ENCODE measurements at places on chromosomes 1 and 21. TPM values are rescaled to one million over a fixed set of nuclear protein-coding genes. Genes with fewer than 3 reads are reported as not detected.

The A3GALT2 gene
- not detected for total RNA-seq

The SH2D1B gene
- total RNA-seq: 0.07 TPM

The FCRL2 gene
- total RNA-seq: not detected

The CATSPERE gene
- under 0.01 TPM for total RNA-seq

The LHX8 gene
- not detected for total RNA-seq

The KCNC4 gene
- 4.2 TPM for total RNA-seq

The RHEX gene
- 0.29 TPM for total RNA-seq

GRCh38 chr1:232793944-232794343 lies 11.3 kb upstream of the MAP10 start:
- peak; percentile 40 for DNase-seq

GRCh38 chr1:3790500-3790923 lies 5.8 kb downstream of the LRRC47 start:
- DNase-seq: no peak

DNA sequence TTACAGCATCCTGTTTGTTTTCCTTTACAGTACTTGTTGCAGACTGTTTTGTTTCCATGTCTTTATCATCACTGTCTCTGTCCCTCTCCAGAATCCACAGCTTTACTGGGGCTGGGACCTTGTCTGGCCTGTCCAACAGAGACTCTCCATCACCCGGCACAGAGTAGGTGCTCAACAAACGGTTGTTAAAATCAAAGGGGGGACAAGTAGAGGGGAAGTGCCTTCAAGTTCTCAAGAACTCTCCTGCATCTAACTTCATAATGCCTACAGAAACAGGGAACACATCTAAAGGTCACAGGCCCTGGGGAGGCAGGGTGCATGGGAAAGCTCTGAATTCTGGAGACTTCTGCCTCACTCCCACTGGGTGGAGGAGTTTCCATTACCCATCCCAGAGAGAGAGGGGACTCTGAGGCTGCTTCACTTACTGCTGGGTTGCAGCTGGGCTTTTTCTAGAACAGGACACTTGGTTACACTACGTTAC lies 2.3 kb upstream of the ECE1 start:
- no peak for DNase-seq

DNA sequence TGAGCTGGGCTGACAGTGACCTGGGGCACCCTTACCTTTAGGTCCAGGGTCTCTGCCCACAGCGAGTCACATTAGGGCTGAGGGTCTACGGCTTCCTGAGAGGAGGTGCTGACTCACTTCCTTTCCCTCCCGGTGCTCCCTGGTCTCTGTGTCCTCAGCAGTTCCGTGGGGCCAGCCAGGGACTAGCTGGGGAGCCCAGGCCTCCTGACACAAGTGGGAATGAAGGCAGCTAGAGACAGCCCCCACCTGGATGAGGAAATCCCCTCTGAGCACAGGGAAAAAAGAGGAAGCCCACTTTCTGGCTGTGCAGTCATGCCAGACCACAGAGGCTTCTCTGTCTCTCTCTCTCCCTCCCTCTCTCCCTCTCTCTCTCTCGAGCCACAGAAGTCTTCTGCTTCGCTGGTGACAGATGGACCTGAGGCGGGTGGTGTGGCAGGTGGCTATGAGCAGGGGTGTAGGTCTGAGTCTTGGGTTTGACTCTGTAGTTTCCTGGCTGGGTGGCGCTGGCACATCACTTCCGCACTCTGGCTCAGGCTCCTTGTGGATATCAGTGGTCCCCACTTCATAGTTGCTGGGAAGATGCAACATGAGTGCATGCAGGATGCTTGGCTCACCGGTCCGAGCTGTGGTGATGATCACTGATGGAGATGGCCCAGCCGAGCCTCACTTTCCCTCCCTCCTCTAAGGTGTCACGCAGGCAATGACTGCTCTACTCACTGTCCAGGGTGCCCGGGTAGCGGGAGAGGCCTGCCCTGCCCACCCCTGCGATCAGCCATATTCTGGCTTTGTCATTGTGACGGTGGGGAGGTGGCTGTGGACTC lies 3.5 kb downstream of the SLC66A1 start:
- no peak for DNase-seq

DNA sequence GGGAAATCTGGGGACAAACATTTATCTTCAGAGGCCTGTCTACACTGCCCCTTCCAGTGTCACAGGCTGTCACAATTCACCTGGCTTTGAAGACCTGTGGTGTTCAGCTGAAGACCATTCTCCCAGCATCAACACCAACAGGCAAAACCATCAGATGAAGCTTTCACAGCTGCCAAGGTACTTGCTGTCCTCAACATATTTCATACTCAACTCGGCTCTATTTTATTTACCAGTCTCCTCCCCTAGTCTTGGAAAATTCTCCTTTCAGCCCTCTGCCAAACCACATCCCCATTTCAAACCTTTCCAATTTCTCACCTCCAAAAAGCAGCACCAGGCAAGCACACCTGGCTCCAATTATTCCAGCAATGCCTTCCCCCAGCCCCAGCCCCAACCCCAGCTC lies 108.8 kb downstream of the TGFBR3 start:
- no peak for DNase-seq

DNA sequence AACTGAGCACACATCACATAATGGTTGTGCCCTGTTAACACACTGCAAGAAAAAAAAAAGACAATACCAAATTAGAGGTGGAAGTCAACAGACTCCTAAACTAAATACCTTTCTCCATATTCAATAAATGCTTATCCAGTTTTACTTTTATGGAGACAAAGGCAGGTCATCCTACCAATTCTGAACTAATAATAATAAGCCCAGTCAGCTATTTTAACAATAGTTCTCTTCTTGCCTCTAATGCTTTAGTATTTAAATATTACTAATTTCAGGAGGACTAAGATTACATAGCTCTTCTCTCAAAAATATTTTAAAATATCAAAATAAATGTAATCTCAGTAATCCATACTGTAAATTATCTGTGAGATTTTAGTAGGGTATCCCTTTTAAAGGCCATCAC lies 10.5 kb downstream of the COPA start:
- no peak for DNase-seq

GRCh38 chr1:2796890-2797740 lies 4.4 kb downstream of the TTC34 start:
- DNase-seq: no peak

- DNase-seq: no peak
Measured at GRCh38 chr1:153933955-153934354, 11.2 kb upstream of the GATAD2B start.

DNA sequence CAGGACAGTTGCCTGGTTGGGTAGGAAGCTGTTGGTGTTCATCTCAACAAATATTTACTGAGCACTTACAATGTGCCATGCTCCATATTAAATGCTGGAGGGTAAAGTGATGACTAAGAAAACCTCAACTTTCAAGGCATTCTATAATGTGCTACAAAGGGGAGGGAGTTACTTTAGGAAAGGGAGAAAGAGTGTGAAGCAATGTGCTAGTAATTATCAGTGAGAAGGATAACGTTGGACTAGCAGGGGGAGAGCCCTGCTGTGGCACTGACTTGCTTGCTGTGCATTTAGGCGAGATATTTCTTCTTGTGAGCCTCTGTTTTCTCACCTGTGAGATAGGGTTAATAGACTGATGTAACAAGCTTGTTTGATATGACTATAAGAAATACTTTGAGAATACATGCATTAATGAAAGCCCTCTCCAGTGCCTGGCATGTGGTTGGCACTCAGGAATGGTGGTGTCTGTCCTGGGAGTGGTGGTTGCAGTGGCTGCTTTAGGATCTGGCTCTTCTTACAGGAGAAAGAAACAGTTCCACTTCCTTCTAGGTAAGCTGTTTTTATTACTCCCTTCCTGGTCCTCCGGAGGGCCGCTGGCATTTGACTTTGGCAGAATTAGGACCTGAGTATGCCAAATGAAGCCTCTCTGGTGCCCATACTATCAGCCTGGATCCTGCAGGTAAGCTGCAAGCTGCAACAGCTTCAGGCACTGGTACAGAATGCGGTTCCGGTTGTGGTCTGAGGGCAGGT lies 111.1 kb upstream of the COA6 start:
- no peak for DNase-seq

GRCh38 chr1:234942879-234943506 lies 185.6 kb downstream of the TOMM20 start:
- no peak for DNase-seq

- DNase-seq: no peak
Measured at GRCh38 chr1:2558861-2559260, 2.7 kb downstream of the TNFRSF14 start.

- no peak for DNase-seq
Measured at GRCh38 chr1:152566681-152567080, at the start of gene LCE3E. TSS of gene LCE3E (minus strand) at chr1:152566780. CDS start at chr1:152566208, 572 bp downstream.

DNA sequence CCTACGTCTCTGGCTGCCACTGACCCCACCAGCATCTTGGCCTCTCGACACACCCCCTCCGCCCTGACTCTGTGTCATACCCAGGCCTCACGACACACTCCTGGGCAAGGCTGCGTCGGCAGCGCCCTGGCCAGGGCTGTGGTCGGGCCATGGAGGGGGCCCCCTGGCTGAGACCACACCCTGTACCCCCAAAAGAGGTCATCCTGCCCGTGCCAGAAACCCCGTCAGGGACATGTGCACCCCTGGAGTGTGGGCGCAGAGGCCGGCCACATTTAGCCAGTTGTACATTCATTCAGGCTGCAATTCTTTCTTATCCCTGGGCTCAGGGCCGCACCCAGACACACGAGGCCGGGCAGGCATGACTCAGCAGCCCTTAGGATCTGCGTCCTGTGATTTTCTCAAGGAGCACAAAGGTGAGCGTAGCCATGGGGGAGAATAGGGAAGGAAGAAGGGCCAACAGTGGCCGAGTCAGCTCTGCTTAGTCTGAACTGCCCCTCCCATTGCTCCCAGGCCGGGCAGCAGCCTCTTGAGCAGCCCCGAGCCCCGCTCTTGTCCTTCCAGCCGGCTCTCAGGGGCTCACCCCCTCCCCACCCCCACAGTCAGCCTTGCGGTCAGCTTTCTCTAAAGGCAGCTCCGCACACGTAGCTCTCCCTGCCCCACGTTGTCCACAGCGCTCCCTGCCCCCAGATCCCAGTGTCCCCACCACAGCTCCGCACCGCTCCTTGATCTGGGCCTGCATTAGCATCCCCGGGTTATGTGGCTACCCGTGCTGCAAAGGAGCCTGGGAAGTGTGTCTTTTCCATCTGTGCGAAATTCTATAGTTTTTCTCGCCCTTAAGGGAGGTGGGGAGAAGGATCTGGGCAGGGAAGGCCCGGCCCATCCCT lies 7.9 kb downstream of the CSTB start:
- DNase-seq: peak; percentile 56

GRCh38 chr1:6313393-6314200 lies 52.7 kb upstream of the GPR153 start:
- no peak for DNase-seq

DNA sequence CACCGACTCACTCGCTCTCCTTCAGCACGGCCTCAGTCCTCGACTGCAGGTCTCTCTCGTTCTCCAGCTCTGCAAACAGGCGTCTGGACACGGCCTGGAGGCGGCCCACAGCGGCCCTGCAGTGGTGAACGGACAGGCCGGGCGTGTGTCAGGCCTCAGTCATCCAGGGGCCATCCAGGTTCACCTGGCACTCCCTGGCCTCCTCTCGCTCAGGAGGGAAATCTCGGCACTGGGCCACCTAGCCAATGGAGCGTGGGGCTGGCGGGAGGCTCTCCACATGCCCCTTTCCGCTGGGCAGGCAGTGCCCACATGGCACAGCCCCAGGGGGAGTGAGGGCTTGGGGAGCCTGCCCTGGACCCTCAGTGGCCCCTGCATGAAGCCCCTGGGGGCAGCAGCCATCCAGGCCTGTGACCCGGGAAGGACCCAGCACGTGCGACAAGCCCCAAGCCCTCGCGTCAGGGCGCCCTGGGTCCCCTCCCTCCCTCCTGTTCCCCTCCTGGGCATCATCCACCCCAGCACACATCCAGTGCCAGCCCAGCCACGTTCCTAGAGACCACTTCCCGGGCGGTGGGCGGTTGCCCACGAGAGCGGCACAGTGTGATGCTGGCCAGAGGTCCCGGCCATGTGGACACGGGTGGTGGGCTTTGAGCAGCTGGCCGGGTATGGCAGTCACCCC lies 18.1 kb downstream of the CFAP74 start:
- DNase-seq: no peak

GRCh38 chr1:217135987-217136894 lies 413.0 kb upstream of the ESRRG start:
- no peak for DNase-seq

DNA sequence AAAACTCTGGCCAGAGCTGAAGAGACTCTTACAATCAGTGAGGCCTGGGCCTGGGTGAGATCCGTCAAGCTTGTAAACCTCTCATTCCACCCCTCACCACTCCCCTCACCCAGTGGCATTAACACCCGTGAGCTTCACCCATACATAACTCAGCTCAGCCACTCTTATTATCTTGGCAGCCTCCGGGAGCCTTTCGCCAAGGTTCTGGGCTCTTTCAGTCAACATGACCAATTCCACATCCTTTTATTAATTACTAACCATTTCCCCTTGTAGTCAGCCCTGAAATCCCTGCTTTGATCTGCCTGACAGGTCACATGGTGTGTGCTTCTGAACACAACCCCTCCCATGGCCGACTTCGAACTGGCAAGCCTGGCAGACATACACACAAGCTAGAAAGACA lies 134.8 kb downstream of the SETD4 start:
- DNase-seq: peak; percentile 59

DNA sequence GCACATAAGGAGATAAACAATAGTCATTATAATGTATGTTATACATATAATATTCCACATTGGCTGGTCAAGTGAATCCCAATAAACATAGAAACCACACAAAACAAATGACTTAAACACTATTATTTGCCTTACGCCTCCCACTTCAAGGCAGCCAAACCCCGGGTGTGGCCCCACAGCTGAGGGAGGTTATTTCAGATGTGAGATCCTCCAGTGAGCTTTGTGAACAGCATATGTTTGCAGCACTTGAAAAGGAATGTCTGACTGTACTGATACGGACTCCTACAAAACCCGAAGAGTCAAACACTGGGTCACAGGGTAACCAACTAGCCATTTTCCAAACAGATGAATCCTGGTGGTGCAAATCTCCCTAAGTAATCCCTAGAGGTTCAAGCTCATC lies 27.1 kb upstream of the DISP1 start:
- DNase-seq: no peak
